Mucosa of descending colon (tissue), 3 donors: ENCODE measurements at places on chromosomes 1 and 21.

DNA sequence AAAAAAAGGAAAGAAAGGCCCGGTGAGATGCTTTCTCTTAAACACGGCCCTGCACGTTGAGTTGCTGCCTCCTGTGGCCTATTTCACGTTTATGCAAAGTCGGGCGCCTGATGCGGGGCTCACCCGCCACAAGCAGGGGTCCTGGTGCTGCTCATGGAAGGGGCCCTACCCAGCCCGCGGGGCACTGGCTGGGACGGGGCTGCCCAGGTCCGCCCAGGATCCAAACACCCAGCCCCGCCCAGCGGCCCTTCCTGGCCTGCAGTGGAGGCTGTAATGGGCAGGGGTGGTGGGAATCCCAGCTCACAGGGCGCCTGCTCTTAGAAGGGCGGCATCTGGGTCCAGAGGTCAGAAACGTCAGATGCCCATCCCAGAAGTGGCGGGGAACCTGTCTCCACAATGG is 1.6 kb downstream of the COL6A2 start:
- DNase-seq, result peak; percentile 49

DNA sequence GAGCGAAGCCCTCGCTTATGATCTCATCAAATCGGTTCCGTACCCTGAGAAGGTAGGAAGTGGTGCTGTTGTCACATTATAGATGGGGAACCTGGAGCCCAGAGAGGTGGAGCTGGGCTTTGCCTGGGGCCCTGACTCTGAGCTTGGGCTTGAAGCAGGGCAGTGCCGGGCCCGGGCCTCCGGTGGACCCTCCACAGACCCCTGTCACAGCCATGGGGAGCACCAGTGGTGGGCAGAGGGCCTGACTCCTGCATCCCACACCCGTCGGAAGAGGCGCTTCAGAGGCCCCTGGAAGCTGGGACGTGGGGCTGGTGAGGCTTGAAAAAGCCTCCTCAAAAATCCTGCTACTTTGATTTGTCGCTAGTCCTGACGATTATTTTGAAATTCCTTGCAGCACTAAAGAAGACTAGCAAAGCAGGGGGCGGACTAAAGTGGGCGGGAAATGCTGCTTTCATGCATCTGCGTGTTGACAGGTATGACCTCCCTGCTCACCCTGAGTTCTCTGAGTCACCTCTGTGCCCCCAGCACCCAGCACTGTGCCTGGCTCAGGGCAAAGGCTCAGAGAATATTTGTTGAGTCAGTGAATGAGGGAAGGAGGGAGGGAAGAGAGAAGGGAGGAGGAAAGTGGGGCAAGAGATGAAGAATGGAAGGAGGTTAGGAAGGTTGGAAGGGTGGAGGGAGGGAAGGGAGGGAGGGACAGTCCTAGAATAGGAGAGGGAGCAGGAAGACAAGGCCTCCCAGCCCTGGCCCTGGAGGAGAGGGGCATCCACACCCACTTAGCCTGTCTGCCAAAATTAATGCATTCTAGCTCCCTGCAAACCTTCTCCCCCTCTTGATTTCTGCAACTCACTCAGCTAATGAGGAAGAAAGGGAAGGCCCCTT is 262.8 kb upstream of the VAMP3 start:
- no peak for DNase-seq

GRCh38 chr1:165367375-165367993 is 11.0 kb upstream of the LMX1A start:
- no peak for DNase-seq

DNA sequence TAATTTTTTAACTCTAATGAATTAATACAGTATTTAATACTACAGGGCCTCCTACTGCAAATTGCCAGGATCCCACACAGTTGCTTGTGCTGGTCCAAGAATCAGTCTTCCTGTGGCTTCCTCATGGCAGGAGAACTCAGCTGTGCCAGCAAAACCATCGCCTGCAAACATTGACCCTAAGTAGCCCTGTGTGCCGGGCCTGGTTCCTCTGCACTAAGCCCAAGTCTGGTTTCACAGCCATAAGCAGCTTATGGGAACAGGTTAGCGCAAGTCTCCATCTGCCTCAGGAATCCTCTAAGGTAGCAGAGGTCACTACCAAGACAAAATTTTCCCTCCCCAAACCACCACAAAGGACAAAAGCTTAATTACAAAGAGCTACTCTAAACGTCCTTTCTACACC is 216.6 kb downstream of the PLA2G4A start:
- DNase-seq, result no peak

DNA sequence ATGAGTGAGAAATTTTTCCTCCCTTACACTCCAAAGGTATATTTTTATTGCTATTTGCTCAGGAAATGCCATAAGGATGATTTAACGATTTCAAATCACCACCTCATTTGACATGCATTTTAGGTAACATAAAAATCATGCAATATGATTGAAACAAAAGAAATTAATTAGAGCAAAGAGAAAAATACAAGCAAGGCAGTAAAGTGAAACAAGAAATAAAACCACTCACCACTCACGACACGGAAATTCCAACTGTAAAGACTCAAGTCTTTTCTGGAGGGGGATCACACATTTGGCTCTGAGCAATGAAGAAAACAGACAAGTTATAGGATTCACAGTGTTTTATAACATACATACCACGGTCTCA is 86.8 kb upstream of the ARHGAP29 start:
- DNase-seq, result no peak

GRCh38 chr1:114310695-114311271 is 157.1 kb upstream of the SYT6 start:
- DNase-seq, result no peak

DNA sequence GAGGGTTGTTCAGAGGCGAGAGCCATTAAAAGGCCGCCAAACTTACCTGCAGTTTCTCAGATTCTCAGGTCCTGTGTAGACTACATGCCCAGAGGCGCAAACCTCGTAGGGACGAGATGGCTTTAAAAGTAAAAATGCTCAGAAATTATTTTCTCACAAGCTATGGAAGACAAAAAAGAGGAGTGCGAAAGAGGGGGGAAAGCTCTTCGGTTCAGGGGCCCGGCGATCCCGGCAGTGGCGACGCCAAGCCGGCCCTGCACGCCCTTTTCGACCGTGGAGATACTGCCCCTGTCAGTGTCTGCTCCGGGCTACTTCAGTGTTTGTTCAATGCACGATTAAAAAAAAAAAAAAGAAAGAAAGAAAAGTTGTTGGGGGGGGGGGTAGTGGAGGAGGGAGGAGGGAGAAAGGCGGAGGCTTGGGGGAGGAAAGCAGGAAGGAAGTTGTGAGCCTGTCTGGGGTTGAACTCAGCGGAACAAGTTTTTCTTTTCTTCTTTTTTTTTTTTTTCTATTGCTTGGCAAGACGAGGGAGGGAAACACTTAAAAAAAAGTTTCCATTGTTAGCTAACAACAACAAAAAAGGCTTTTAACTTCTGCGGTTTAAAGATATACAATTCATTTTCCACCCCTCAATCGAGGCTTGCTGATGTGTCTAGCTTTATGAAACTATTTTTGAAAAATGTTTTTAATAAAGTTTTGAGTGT is at the start of gene ITPKB:
Gene ITPKB, minus strand, starts transcription at position 288 of the 701 bp plus-strand sequence. CDS start 1,824 bp downstream, outside the sequence.
- peak; percentile 70 for DNase-seq

DNA sequence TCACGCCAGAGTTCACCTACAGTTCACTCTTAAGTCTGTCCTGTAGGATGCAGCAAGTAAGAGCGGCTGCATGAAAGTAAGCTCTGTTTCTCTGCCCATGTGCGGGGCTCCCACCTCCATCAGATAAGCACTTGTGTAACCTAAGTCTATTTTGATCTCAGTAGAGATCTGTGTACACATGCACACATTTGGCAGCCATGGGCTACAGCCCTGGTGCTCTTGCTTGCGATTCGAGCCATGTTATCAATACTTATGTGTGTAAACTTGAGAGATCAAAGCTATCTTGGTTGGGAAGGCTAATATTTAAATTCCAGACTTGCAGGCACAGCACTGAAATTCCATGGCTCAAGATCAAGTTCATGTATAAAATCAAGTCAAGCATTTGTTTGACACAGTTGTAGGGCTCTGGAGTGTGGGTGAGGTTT is 244.7 kb upstream of the FGGY start:
- DNase-seq, result no peak

DNA sequence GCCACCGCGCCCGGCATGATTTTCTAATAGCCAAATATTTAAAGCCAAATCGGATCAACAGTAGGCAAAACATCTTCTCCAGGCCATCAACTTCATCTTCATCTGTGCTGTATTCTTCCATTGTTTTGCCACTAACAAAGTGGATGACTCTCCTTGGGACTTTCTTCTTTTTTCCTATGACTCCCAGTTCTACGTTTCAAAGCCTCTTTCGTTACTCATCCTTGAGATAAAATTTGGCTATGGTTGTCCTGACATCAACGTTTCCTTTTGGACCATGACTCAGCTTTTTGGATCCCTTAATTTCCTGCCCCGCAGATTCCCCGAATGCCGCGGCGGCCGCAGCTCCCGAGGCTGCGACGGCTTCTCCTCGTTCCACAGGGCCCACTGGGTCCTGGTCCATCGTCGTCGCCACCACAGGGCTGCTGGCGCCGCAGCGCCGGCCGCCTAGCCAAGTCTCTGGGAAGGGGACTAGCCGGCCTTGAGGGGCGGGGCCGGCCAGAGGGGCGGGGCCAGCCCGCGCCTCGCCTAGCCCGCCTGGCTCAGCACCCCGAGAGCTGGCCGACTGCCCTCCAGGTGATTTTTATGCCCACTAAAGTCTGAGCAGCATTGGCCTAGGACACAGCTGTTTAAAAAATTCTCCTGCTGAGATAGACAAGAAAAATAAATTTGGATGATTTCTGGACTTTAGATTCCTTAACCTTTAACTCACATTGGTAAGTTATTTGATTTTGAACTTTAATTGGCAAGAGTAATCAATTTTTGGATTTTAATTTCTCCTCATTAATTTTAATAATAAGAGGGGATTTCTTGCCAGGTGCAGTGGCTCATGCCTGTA is 93.9 kb downstream of the ADCY10 start:
- peak; percentile 80 for DNase-seq

- no peak for DNase-seq
Observed at GRCh38 chr1:25900219-25900618, 6.0 kb downstream of the STMN1 start.

GRCh38 chr1:208036106-208036808 is 125.3 kb upstream of the CD34 start:
- DNase-seq, result no peak

GRCh38 chr1:232990176-232991128 is 40.0 kb downstream of the NTPCR start:
- DNase-seq, result no peak

DNA sequence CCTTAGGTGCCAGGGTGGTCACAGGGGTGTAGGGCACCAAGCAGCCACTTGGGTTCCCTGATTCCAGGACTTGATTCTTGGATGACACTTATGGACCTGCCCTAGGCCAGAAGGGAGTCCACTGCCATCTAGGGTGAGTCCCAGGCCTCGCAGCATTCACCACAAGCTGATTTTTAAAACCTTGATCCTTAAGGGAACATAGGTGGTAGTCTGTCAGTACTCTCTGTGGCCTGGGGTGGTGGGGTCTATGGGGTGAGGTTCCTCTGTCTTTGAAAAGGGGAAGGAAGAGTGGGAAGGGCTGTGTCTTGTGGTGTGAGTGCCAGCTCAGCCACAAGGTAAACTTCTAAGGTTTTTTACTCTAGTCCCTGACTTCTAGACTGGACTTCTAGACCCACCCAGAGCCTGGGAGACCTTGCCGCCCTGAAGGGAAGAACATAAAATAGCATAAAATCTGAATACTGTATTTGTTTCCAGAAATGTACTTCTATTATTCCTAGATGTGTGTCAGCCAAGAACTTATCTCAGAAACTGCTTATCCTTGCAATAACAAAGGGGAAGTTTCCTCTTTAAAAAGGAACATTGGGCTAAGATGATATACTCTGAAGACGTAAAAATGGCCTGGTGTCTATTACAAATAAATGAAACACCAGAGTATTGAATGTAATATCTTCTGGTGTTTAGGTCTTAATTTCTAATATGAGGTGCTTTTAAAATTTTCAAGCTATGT is 757.3 kb downstream of the LTN1 start:
- no peak for DNase-seq

- DNase-seq, result peak; percentile 77
Observed at GRCh38 chr1:215566556-215567490, at the start of gene KCTD3. Gene KCTD3 (plus strand): TSS chr1:215567304. CDS start chr1:215567686, 382 bp downstream.

GRCh38 chr1:170578359-170578758 is 46.4 kb downstream of the GORAB start:
- no peak for DNase-seq

- no peak for DNase-seq
Observed at GRCh38 chr1:46528297-46528955, 23.0 kb downstream of the KNCN start.

- DNase-seq, result no peak
Observed at GRCh38 chr1:41518471-41518870, 34.0 kb upstream of the EDN2 start.

DNA sequence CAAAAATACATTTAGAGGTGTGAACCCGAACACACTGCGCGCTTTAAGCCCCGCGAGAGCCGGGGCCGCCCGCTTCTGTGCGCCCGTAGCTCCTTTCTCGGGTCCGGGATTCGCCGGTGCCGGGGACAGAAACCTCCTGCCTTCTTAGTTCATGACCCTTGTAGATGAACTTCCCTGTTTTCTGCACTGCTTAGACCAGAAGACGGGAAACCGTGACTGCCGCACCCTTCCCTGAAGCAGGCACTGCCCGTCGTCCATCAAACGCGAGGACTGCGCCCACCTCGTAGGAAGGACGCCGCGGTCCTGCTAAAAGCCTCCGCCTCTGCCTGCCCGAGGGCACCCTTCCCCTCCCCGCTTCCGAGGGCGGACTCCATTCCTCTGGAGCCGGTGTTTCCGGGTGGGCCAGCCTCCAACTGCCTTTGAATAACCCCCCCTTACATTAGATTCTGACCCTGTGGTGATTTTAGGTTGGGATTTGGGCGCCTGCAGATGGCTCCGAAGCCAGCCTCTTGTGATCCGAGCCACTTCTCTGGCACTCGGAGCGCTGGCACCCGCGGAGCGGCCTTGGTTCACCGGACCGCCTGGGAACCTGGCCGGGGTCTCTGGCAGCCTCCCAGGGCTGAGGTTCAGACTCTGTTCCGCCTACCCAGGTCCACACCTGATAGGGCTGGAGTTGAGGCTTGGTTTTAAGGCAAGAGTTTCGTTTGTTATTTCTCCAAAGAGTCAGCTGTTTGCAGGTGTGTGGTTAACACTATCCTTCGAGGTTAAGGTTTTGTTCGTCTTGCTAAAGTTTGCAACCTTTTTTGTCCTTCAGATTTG is 1.2 kb upstream of the PTTG1IP start:
- peak; percentile 75 for DNase-seq

DNA sequence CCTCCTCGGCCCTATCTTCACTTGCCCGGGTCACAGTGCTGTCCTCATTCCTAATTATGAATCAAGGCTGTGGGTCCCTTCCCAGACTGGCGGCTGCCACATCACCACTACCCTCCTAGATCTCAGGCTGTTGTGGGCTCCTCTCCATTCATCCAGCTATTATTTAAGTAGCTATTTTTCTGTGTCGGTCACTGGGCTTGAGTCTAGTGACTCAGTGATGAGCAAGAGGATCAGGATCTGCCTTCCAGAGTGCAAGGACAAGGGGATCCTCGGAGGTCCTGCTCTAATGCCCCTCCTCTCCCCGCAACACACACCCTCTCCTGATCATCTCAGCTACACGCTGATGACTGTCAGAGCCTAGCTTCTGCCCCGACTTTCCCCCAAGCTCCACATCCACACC is 34.1 kb downstream of the CDCP2 start:
- no peak for DNase-seq
